ENCODE measurements at places on chromosomes 5 and 9.

DNA sequence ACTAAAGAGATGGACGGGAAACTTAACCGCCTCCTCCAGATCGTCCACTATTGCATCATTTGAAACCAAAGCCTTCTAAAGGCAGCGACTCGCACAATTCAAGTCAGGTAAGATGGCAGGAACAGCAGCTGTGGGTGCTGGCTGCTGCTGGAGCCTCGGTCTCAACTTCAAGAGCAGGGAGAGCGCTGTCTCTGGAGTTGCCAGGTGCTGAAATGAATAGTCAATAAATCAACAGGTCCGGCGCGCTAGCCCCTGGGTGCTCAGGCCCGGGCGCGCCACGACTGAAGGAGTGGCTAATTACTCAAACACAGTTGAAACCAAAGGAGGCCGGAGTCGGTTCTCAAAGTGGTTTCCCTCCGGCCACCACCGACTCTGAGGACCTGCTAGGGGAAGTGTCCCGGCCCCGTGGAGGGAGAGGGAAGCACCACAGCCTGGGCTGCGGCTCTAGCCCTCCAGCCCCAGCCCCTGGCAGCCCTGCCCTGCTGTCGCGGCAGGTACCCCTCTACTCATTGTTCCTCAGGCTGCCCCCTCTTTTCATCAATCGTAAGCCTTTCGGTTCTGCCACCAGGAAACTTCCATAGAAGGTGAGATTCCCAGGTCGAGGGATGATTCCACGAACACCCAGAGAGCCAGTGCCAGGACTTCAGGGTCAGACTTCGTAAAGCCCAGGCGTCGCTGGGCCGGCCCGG is 804 bp downstream of the TTC39B start:
- peak; percentile 55 for DNase-seq

DNA sequence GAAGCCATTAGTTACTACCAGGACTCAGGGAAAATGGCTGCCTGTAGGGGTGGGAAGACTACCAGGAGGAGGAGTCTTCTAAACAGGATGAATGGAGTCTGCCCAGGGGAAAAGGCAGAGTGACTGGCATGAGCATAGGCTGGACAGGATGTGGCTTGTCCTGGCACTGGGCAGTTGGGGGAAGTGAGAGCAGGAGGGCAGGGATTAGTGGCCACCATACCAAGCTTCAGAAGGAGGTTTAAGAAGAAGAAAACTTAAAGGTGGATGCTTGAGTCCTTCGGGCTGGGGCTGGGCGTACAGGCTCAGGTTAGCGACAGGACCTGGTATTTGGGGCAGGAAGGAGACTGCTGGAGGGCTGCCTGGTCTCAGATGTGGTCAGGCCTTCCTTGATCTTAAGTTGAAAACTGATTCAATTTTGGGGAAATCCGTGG is 5.0 kb upstream of the NSD1 start:
- no peak for DNase-seq

GRCh38 chr9:127783111-127784008 is 2.5 kb upstream of the CDK9 start:
- no peak for DNase-seq

- no peak for DNase-seq
Measured at GRCh38 chr5:14109041-14109747, 33.9 kb upstream of the TRIO start.

GRCh38 chr9:38682713-38683112 is 37.2 kb downstream of the FAM240B start:
- peak; percentile 29 for DNase-seq

- no peak for DNase-seq
Measured at GRCh38 chr9:93896496-93897033, 58.6 kb downstream of the BARX1 start.

DNA sequence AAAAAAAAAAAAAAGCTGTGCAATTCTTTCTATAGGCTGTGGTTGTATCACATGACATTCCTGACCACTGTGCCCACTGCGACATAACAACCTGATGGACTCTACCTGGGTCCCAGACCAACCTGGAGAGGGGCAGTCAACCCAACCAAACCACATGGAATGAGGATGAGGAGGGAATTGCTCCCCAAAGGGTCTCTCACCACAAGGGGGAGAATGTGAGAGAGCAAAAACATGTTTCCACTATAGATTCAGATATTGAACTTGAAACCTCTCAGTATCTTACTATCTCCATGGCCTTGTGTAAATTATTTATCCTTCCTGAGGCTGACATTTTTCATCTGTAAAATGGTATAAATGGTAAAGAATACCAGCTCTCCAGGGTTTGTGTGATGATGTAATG is 66.9 kb upstream of the SV2C start:
- DNase-seq, result no peak

DNA sequence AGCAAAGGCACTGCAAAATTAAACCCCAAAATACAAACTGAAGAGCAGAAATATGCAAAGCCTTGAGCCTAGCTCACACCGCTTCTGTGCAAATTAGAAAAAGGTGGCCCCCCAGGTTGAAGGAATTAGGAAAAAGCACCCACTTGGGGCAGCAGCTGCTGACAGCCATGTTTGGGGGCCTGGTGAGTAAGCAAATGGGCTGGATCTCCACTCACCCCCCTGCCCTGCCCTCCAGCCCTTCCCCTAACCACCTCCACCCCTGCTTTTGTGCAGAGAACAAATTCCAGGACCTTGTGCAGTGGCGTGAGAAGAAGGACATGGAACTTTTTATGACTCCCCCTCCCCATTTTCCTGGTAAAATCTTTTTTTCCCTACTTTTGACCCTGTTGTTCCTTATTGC is 92.0 kb upstream of the DNAH5 start:
- DNase-seq, result peak; percentile 62

DNA sequence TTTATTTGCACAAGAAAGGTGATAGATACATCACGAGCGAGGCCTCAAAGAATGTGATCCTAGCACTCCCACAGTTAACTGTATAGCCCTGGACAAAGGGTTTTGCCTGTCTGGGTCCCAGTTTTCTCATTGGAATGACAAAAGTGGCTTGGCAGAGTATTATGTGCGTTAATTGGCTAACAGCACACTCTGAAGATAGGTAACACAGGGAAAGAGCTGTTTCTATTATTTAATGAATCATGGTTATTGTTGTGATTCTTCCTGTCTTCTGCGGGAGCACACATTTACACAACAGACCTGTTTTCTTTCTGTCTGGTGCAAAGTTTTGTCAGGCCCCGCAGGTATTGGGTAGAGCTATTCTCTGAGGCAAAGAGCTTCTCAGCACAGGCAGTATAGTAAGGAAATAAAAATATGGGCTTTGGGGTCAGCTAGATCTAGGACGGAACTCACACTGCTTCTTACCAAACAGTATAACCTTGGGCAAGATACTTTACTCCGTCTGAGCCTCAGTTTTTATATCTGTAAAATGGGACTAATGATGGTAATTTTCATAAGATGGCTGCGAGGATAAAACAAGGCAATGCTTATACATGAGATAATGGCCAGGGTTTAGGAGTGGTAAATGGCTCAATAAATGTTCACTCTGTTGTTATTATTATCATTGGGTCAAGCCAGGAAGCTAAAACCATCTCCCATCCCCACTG is 78.9 kb downstream of the PLAC8L1 start:
- peak; percentile 40 for DNase-seq

GRCh38 chr5:175282611-175283225 is 161.3 kb downstream of the DRD1 start:
- DNase-seq, result no peak

GRCh38 chr5:95134326-95134725 is 150.6 kb downstream of the MCTP1 start:
- DNase-seq, result peak; percentile 14

DNA sequence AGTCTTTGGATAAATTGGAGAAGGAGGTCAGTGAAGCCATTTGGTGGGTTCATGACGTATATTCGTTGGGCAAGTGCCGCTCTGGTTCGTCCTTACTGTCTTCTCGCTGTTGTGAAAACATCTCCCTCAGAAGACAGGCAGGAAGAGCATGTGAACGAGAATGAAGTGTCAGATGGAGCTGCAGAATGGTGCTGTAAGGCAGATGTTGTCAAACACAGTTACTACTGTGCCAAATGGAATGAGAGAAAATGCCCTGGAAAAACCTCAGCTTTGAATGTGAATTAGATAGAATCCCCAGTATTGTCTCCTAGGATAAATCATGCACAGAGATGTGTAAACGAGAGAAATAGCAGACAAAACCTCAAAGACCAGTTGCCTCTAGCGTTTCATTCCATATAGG is 121.5 kb downstream of the CAMK4 start:
- no peak for DNase-seq

DNA sequence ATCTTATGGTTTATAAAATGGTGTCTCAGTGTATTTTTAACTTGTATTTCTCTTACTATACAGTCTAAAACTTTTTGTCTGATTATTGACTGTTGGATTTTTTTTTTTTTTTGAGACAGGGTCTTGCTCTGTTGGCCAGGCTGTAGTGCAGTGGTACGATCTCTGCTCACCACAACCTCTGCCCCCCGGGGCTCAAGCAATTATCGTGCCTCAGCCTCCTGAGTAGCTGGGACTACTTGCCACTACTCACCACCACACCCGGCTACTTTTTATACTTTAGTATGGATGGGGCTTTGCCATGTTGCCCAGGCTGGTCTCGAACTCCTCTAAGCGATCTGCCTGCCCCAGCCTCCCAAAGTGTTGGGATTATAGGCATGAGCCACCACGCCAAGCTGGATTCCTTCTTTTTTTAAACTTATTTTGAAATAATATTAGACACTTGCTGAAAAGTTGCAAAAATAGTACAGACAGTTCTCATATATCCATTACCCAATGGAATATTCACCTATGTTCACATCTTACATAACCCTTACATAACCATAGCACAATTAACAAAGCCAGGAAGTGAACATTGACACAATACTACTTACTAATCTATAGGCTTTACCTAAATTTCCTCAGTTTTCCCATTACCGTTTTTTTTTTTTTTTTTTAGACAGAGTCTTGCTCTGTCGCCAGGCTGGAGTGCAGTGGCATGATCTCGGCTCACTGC is 47.2 kb downstream of the STOM start:
- DNase-seq, result no peak

Measured in iPS-NIHi11 (cell line).